Fibroblast of gingiva (primary cell): ENCODE measurements at places on chromosomes 2 and 18.
A peak's percentile ranks its signal among the peaks of the same experiment; 100 is the strongest.

DNA sequence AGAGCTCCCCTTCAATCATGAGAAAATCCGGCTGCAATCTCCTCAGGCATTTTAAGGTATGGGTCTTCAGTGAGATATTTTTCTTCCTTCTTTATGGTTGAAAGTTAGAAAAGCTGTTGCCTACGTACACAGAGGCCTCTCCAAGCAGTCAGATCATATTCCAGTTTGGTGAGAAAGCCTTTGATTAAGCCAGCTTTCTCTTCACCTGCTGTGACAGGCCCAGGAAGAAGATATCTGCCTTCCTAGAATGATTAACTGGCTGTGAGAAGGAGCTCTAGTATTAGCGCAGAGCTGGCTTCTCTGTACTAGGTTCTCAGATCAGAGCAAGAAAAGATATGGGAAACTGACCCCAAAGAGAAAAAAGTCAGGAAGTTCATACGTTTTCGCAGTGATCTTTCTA, 585.0 kb upstream of the CHAC2 start:
- DNase-seq, result no peak

DNA sequence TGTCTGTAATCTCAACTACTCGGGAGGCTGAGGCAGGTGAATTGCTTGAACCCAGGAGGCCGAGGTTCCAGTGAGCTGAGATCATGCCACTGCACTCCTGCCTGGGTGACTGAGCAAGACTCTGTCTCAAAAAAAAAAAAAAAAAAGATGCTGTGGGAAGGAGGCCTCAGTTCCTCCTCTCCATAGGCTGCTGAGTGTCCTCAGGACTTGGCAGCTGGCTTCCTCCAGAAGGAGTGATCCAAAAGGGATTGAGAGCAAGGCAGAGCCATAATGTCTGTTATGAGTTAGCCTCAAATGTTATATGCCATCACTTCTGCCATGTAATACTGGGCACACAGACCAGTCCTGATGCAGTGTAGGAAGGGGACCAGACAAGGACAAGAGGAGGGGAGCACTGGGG, 6.6 kb upstream of the NPC1 start:
- DNase-seq, result no peak

GRCh38 chr18:22643731-22644130, 226.0 kb upstream of the CTAGE1 start:
- DNase-seq, result no peak

DNA sequence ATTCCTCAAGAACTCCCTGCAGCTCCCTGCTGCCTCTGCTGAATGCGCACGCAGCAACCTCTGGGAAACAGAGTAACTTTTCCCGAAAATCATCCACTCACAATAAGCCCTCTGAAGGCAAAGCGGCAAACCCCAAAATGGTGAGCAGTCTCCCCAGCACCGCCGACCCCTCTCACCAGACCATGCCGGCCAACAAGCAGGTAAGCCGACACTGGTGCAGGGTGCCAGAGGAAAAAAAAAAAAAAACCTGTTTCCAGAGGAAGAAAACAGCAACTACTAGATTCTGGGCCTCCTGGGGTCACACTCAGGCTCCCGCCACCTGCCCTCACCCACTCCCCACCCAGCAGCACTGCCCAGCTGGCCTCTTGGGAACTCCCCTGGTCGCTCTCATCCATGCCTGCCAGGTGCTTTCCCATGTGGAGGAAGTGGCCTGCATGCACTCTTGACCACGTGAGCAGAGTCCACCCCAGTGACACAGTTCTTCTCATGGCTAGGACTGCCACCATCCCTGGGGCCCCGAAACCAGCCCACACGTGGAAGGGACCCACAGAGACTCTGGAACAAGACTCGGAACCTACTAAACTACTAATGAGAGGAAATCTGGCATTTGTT, 36.9 kb downstream of the KCTD18 start:
- DNase-seq, result no peak

GRCh38 chr18:32730620-32731091, 42.2 kb downstream of the KLHL14 start:
- no peak for DNase-seq

GRCh38 chr2:181038796-181039195, 58.4 kb downstream of the UBE2E3 start:
- no peak for DNase-seq

GRCh38 chr18:11828786-11829432, 22.3 kb upstream of the CHMP1B start:
- DNase-seq, result no peak

DNA sequence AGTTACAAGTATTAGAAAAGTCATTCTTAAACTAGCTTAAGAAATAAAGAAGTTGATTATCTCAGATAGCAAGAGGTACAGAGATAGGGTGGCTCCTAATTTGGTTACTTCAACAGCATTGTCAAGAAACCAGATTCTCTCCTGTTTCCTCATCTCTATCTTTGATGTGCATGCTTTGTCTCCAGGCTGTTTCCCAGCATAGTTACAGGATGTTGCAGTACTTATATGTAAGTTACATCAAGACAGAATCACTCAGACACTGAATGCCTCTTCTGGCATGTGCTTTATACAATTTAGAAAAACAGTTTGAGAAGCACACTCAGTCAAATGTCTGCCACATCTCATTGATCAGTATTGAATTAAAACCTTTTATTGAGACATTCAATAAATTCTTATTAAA, 189.5 kb upstream of the UBE2E3 start:
- peak; percentile 44 for DNase-seq

DNA sequence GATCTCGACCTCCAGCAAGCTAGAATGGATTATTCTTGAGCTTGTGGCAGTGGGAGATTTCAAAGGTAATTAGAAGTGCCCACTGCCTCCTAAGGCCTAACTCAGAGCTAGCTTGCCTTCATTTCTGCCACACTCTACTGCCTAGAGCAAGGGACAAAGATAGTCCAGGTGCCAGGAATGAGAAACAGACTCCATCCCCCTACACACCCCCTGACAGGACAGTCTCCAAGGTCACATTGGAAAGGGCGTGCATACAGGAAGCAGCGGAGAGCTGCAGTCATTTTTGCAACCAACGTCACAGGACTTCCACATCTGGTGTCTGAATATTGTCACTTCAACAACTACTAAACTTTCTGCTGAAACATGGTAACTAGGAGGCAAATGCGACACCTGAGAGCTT, 101.0 kb upstream of the SH3BP4 start:
- no peak for DNase-seq

DNA sequence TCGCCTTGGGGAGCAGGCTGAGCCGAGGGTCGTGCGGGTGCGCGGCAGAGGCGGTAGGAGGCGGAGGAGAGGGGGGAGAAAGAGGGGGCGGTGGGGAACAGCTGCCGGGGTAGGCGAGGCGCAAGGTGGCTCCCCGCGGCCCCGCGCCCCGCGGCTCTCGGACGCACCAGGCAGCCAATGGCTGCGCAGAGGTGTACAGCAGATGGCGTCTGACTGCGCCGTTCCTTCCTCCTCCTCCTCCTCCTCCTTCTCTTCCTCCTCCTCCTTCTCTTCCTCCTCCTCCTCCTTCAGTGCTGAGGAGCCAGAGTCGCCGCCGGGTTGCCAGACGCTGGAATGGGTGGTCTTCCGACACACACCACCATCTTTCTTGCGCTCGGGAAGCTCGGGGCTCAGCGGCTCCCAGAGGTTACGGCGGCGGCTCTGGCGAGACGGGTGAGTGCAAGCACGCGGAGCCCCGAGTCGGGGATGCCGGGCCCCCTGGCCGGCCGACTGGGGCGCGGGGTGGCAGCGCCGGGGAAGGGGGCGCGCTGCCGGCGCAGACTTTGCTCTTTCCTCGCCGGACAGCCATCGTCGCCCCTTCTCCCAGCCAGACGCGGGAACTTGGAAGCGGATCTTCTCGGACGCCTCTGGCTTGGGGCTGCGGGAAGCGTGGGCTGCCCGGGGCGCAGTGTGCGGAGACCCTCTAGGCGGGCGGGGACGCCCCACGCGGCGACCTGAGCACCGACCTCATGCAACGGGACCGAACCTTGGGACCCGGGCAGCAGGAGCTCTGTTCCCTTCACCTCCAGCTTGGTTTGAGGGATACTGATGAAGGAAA, at the start of gene THSD7B:
TSS of gene THSD7B (plus strand) at position 290 of the 817 bp plus-strand sequence. CDS start 116,634 bp downstream, outside the sequence.
- no peak for DNase-seq

GRCh38 chr2:85892216-85892944, 3.6 kb upstream of the ST3GAL5 start:
- DNase-seq, result no peak

- DNase-seq, result peak; percentile 88
Observed at GRCh38 chr18:79988451-79989194, at the start of gene TXNL4A. Gene TXNL4A, minus strand, starts transcription at chr18:79988563. Its CDS starts 171 bp downstream, at chr18:79988392.

- no peak for DNase-seq
Observed at GRCh38 chr2:64151476-64151875, 7.3 kb upstream of the PELI1 start.

- no peak for DNase-seq
Observed at GRCh38 chr2:109355192-109355843, 226.3 kb downstream of the SH3RF3 start.

GRCh38 chr2:213157242-213157641, 5.8 kb upstream of the IKZF2 start:
- DNase-seq, result no peak

- peak; percentile 29 for DNase-seq
Observed at GRCh38 chr2:180050246-180050645, 43.1 kb upstream of the CWC22 start.

DNA sequence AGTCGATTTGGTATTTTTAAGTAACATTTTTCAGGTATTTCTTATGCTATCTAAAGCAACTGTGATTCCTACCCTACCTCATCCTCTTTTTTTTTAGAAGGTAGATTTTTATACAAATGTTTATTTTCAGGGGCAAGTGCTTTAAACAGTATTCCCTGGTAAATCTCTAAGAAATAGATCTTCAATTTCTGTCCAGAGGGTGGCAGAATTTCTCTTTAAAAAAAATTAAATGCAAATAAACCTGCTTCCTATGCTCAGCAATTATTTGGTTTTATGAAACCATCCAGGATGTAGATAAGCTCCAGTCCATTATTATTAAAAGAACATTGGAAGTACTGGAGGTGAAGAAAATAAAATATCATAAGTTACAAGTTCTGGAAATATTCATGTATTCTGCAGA, 191.9 kb downstream of the MYO3B start:
- DNase-seq, result no peak

DNA sequence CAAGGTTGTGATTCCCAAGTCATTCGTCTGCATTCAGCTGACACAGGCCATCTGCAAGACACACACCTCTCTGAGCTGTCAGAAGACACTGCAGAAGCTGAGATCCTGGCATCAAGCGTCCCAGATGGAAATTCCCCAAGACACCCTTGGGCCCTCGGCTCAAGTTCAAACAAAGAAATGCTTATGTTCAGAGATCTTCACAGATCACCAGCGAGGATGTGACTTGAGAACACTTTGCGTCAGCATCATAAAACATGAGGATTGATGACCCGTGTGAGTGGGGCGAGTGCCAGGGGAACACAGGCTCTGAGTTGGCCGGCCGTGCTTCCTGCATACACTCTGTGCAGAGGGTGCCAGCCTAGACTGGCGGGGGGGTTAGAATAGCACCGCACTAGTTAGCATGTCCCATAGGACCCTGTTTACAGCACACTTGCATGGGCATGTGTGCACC, 36.8 kb downstream of the KCNIP3 start:
- DNase-seq, result peak; percentile 97

GRCh38 chr2:128710242-128710641, 391.6 kb upstream of the HS6ST1 start:
- no peak for DNase-seq

- peak; percentile 86 for DNase-seq
Observed at GRCh38 chr18:57542812-57543427, 43.6 kb downstream of the FECH start.

DNA sequence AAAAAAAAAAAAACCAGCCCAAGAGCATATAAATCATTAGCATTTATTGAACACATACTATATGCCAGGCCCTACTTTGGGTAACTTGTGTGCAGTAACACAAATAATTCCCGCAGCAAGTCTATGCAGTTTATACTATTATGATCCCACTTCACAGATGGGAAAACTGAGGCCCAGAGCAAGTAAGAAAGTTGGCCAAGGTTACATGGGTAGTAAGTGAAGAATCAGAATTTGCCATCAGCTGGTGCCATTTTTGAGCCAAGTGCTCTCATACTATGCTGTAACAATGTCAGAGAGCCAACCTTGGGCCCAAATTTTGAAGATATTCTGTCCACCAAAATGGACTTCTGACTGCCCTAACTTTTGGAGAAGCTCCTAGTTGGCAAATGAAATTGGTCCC, 13.5 kb upstream of the PSD4 start:
- no peak for DNase-seq

DNA sequence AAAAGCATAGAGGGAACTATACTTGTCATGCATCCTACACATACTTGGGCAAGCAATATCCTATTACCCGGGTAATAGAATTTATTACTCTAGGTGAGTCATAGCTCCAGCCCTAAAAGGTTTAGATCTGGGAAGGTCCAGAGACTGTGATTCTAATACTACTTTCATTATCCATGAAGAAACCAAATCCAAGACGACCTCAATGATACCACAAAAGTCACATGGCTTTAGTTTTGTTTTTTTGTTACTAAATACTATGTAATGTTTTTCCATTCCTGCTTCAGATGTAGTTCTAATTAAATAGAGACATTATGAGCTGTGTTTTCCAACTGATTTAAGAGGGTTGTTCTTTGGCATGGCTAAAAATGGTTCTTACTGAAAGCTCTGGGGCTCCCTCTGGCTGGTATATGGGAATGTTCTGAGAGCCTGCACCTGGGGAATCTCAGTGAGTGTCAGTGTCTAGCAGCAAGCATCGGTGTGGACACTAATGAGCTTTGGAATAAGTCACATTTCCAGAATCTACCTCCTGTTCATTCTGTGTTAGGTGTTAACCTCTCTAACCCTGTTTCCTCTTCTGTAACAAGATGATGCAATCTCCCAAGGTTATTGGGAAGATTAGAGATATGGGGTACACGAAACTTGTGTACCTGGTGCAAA, 20.5 kb upstream of the IL1RL2 start:
- DNase-seq, result peak; percentile 57

- peak; percentile 72 for DNase-seq
Observed at GRCh38 chr18:51070545-51070944, 40.5 kb downstream of the SMAD4 start.

DNA sequence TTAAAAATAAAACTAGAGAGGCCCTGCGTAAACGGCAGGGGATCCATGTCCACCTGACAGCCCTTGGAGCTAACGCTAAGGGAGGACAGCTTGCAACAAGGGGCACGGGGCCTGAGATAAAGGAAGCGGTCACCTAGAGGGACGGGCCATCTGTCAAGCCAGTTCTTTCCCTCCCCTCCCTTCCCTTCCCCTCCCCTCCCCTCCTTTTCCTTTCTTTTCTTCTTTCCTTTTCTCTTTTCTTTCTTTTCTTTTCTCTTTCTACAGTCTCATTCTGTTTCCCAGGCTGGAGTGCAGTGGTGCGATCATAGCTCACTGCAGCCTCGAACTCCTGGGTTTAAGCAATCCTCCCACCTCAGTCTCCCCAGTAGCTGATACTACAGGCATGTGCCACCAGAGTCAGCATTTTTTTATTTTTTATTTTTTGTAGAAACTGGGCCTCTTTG, 34.5 kb upstream of the CTAGE1 start:
- DNase-seq, result no peak

DNA sequence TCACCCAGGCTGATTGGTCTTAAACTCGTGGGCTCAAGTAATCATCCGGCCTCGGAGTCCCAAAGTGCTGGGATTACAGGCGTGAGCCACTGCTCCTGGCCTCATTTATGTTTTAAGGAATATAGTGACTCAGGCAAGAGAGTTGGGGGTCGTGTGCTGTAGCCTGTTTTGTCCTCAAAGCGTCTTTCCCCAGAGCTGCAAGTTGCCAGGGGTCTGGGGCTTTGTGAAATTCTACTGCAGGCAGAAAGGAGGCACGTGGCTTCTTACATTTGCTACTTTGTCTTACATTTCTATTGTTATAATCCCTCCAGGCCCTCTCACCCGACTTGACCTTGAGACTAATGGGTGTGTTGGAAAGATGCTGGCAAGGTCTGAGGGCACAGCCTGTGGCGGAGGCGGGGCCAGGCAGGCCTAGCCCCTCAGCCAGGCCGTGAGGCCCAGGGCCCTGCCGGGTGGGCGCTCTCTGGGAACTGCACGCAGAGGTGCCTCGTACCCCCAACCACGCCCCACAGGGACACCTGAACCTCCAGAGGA, 85.8 kb upstream of the NDUFV2 start:
- DNase-seq, result peak; percentile 80
